ENCODE measurements at places on chromosomes 11 and 22.

DNA sequence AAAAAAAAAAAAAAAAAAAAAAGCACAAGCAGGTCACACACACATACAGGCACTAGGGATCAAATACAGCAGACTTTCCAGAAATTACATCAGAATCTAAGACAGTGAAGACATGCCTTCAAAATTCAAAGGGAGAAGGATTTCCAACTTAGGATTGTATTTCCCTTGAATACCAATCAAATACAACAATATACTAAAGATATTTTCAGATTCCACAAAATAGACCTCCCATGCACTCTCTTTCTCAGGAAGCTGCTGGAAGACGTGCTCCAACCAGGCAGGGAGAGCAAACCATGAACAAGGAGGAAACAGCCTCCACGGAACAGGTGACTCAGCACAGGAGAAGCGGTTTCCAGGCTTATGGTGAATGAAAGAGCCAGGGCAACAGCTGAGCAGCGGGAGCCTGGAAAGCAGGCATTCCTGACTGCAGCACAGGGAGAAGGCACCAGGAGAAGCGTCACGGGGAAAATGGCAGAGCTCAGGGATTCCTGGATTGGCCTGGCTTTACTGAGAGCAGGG lies 32.0 kb downstream of the TMEM184B start:
- DNase-seq = no peak

DNA sequence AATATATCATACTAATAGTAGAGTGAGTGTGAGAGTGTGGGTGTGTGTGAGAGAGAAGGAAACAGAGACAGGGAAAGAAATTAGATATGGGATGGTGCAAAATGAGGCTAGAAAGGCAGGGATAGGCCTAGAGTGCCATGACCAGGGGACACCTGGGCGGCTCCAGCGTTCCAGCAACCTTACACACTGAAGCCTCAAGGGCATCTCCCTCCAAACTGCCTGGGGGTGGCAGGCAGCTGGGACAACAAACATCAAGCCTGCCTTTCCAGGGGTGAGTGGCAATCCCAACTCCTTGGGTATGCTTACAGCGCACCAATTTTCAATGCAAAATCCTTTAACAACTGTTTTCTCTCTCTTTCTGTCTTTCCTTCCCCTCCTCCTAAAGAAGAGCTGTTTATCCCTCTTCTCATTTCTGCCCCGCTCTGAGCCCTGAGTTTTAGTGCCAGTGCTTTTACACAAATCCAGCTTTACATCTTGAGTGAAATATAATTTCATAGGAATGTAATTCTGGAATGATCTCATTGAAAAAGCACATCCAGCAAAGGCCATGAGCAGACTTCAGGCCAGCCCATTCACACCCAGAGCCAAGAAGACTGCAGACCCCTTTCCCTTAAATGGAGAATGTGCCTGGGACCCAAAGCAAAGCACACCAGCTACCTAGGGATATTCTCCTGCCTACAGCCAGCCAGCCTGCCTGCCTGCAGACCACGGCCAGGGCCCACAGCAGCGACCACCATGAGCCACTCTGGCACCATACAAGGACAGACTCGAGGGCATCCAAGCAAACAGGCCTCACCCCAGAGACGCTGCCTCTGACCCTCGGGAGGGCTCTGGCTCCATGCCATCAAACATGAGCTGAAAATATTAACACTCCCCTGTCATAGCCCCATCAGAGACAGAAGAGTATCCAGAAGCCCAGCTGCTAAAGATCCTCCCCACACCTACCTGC lies 90.3 kb downstream of the RPL27A start:
- no peak for DNase-seq

- DNase-seq = no peak
These were observed 2.5 kb downstream of the FAM227A start for GRCh38 chr22:38653741-38654140.

GRCh38 chr11:12528487-12528886 lies 145.7 kb upstream of the TEAD1 start:
- DNase-seq = no peak

GRCh38 chr11:77473801-77474683 lies at the start of gene PAK1:
Gene PAK1, minus strand, starts transcription at chr11:77474094. Its CDS starts 81,574 bp downstream, at chr11:77392520.
- peak; percentile 72 for DNase-seq

DNA sequence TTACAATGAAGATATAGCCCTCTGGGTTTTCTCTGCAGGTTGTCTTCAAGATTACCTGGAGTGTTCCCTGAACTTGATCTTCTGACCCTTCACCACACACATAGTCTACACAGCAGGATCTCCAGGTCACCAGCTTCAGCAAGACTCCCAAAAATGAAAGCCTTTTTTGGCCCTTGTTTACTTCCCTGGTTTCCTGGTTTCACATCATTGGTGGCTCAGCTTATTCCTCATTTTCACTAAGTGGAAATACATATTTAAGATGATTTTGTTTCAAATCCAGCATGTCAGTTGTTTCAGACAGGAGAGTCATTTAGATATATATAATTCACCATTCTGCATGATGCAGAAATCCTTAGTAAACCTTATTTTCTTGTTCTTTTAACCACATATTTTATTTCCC lies 41.6 kb upstream of the MPEG1 start:
- no peak for DNase-seq

GRCh38 chr22:43824724-43825420 lies 12.8 kb upstream of the EFCAB6 start:
- DNase-seq = no peak

GRCh38 chr11:113411536-113411935 lies 24.0 kb downstream of the ANKK1 start:
- no peak for DNase-seq

- no peak for DNase-seq
These were observed 30.4 kb downstream of the COMMD9 start for GRCh38 chr11:36258730-36259360.

- DNase-seq = no peak
These were observed 362.2 kb downstream of the CTTN start for GRCh38 chr11:70760416-70761020.

DNA sequence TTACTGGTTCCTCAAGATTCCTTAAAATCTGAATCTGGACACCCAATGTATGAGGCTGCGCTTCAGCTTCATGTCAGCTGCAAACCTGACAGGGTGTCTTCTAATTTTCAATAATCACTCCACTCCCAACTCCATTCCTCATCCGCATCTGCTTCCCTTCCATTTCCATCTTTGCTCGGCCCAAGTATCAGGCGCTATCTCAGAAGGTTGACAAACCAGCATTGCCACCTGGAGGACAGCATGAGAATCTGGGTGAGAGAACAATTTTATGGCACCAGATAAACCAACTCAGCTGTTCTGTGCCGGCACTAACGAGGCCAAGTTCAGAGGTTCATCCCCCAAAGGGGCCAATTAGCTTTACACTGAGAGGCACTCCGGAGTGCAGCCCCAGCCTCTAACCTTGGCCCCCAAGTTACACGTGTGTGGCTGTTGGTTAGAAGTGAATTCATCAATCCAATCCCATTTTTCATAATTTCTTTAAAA lies 79.1 kb upstream of the LMO2 start:
- DNase-seq = peak; percentile 8

GRCh38 chr11:47607380-47607779 lies 13.2 kb upstream of the C1QTNF4 start:
- no peak for DNase-seq

Data from stimulated activated CD4-positive, alpha-beta T cell treated with anti-CD3 and anti-CD28 coated beads, TNF-alpha, amount 100 ng/mL, for 24 hours (primary cell).